ENCODE measurements at places on chromosomes 5 and 9. TPM values are rescaled to one million over a fixed set of nuclear protein-coding genes. Genes with fewer than 3 reads are reported as not detected.

Gene CAMK4
- 28.8 TPM for total RNA-seq

Gene IL5
- not detected for total RNA-seq

Gene FBXL7
- 19.1 TPM for total RNA-seq

Gene CSF1R
- total RNA-seq: 22.4 TPM

Gene KCNMB1
- total RNA-seq: 1.4 TPM

Gene PRELID1
- 45.3 TPM for total RNA-seq

Gene CDC20B
- total RNA-seq: 0.38 TPM

Gene HARS1
- 45.3 TPM for total RNA-seq

Gene PCDHGB5
- total RNA-seq: 23.4 TPM

Gene BRINP1
- 15.3 TPM for total RNA-seq

Gene CDKN2B
- total RNA-seq: 6.2 TPM

Gene GHR
- 12.9 TPM for total RNA-seq

Gene FAM78A
- total RNA-seq: 3.8 TPM

Gene ZNF484
- total RNA-seq: 54.8 TPM

Gene FBP2
- 1.0 TPM for total RNA-seq

Gene HACD4
- 5.1 TPM for total RNA-seq

Gene SLC22A4
- total RNA-seq: 4.0 TPM

Gene SPATA31E1
- total RNA-seq: not detected

Gene LRRTM2
- total RNA-seq: 124 TPM

Gene IL13
- total RNA-seq: not detected

Gene C5orf52
- not detected for total RNA-seq

Gene LCN15
- not detected for total RNA-seq

Gene C9orf50
- 0.71 TPM for total RNA-seq

Gene NPR3
- total RNA-seq: 23.7 TPM

Gene CDC25C
- 3.8 TPM for total RNA-seq

Gene PCDHB10
- 12.9 TPM for total RNA-seq

Gene BTNL8
- not detected for total RNA-seq

Gene ZFR
- 121 TPM for total RNA-seq

Gene SPACA9
- total RNA-seq: 2.8 TPM

Gene GAPT
- total RNA-seq: 0.77 TPM

Gene IFNA21
- total RNA-seq: not detected

Gene INSL6
- total RNA-seq: not detected
